ENCODE measurements at places on chromosomes 12 and 14.

DNA sequence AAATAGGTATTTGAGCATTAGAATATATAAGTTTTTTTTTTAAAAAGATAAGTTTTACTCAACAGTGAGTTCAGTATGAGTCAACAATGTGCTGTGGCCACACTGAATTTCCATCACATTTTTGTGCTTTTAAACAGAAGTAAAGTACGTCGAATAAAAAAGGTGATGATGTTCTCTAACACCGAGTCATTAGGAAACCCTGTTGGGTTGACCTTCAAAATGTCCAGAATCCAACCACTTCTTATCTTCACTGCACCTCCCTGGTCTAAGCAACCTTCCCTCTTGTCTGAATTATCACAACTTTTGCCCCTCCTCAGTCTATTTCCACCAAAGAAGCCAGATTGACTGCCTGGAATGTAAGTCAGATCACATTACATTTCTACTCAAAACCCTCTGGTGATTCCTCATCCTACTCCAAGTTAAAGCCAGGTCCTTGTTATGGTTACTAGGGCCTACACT, 43.0 kb upstream of the SYCP3 start:
- no peak for DNase-seq

DNA sequence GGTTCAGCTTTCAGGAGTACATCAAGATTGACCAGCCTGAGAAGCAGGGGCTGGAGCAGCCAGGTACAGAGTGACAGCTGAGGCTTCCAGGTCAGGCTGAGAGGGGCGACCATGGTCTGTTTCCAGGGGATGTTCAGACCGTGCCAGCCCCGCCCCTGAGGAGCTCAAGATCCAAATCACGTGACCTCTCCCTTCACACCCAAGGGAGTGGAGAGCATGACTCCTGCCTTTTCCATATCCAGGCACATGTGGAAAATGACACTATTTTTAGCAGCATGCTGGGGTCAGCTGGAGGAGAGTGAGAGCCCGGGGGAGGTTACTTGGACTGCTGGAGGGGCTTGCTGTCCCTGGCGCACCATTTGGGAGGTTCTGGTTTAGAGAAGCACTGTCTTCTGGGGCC, 92.7 kb downstream of the B4GALNT3 start:
- no peak for DNase-seq

GRCh38 chr14:66359500-66359899, 126.7 kb upstream of the CCDC196 start:
- DNase-seq, result peak; percentile 41

GRCh38 chr14:69191340-69192111, at the start of gene EXD2:
TSS of gene EXD2 (plus strand) at chr14:69191498. CDS start at chr14:69209471, 17,973 bp downstream.
- peak; percentile 66 for DNase-seq

Data from CD14-positive monocyte (primary cell).